ENCODE measurements at places on chromosomes 11 and 22.

GRCh38 chr11:22169833-22170232, 23.1 kb upstream of the ANO5 start:
- no peak for DNase-seq

DNA sequence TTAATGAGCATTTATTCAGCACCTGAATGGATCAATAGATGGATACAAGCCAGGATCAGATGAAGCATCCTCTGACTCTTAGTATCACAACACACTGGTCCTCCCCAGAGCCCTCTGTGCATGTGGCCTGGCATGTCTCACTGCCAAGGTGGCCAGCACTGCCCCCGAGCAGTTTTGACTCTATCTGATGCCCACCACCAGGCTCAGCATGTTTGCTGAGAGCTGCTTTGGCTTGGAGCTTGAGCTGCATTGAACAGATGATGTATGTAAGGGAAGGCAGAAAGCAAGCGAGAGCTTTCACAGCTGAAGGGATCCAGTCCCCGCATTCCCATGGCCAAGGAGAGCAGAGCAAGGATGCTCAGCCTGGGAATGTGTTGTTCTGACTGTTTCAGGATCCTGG, 320.3 kb downstream of the BUD13 start:
- no peak for DNase-seq

GRCh38 chr22:27151407-27151806, 494.0 kb downstream of the MIAT start:
- no peak for DNase-seq

- DNase-seq: no peak
These were observed 341.9 kb upstream of the B3GAT1 start for GRCh38 chr11:134753771-134754520.

GRCh38 chr22:47154621-47155081, 392.2 kb downstream of the TBC1D22A start:
- no peak for DNase-seq

- DNase-seq: no peak
These were observed 39.8 kb upstream of the TLCD5 start for GRCh38 chr11:120285256-120285655.

GRCh38 chr11:67055812-67056211, 835 bp upstream of the RHOD start:
- DNase-seq: peak; percentile 39

GRCh38 chr11:2673871-2674471, 25.8 kb downstream of the KCNQ1OT1 start:
- DNase-seq: no peak

- DNase-seq: no peak
These were observed 107.4 kb downstream of the RASSF10 start for GRCh38 chr11:13116491-13116890.

GRCh38 chr11:8034106-8034585, 46.9 kb upstream of the TUB start:
- no peak for DNase-seq

DNA sequence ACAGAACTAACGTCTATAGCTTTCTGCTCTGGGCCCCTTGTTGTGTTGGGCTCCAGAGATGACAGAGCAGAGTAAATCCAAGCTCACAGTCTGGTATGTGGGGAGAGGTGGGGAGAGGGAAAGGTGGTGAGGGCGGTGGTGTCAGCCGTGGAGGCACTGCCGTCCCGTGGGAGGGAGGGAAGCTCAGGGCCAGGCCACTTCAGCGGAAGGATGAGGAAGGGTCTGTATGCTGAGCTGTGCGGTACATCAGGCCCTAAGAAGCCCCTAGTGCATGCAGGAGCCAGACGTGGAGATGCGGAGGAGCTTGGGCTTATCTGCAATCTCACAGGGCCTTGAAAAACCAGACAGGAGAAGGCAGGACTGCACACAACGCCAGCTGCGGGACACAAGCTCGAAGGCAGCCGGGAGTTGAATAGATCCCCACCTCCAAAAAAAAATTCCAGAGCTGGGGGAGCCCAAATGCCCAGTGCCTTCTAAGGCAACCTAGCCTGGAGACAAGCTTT, 1.5 kb downstream of the KRTAP5-5 start:
- no peak for DNase-seq

DNA sequence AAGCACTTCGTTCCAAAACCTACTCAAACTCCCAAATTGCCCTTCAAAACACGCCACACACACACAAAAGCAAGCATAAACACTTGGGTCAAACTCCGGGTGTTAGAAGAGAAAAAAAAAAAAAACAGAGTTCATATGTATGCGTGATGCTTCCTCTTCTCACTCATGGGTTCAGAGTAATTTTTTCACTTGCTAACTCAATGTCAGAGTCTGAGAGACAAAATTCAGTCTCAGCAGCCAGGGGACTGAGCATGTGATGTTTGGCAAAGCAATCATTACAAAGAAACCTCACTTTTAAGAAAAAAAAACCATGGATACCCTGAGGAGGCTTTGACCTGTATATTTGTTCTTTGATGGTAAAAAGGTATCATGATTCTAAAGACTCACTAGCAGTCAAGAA, 461.7 kb downstream of the NTM start:
- no peak for DNase-seq

GRCh38 chr11:60996381-60997138, 25.1 kb downstream of the CD6 start:
- DNase-seq: no peak

GRCh38 chr11:122068837-122069236, 47.2 kb downstream of the BLID start:
- no peak for DNase-seq

DNA sequence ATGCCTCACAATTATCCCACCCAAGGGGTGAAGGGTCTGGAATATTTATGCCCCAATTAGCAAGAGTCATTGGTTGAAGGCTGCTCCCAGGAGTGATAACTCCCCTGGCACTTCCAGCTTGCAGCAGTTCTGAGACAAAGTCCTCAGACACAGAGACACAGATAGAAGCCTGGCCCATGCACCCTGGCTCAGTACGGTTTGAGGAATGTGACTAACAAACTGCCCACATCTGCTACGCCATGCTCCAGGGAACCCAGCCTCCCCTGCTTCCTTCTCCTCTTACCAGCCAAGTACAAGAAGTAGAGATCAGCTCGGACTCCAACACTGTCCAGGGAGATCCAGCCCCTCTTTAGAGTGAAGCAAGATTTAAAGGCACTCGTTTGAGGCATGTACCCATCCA, 48.5 kb upstream of the BMAL1 start:
- no peak for DNase-seq

DNA sequence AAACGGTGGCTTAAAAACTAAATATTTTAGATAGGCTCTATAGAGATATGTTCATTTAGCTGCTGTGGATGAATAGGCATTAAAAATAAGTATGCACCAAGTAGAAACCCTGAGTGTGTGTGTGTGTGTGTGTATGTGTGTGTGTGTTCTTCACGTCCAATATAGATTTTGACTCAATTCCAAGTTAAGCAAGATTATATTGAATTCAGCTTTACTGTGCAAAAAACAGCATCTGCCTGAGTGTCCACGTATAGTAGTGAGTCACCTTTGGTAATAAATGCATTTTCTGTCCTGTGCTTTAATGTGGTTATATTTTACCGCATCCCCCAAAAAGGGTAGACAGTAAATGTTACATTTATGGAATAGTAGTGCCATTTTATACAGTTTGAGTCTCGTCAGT, 71.2 kb downstream of the PDHX start:
- no peak for DNase-seq

DNA sequence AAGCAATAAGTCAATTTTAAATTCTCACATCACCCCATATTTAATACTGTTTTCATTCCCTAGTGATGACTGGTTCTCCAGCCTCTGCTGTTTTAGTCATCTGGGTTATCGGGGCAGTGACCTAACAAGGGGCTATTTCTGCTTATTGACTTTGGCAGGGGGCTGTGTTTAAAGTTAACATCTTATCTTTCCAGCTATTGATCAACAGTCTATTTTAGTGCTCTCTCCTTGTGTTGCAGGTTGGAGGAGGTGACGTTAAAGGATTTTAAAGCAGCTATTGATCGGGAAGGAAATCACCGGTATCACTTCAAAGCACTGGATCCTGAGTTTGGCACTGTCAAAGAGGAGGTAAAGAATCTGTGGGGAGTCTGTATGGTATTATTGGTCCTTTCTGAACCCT, 7.7 kb upstream of the DLAT start:
- DNase-seq: no peak

- no peak for DNase-seq
These were observed 321 bp downstream of the RHBDD3 start for GRCh38 chr22:29267462-29267857.

DNA sequence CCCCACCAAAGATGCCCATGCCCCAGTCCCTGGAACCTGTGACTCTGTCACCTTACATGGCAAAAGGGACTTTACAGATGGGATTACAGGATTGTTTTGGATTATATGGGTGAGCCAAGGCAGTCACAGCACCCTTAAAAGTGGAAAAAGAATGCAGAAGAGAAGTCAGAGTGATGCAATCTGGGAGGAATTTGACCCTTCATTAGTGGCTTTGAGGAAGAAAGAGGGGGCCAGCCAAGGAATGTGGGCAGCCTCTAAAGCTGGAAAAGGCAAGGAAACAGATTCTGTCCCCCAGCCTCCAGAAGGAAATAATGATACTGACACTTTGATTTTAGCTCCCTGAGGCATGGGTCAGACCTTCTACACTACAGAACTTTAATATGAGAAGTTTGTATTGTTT, 257.3 kb upstream of the ISX start:
- DNase-seq: no peak

GRCh38 chr22:41425660-41426365, 20.8 kb downstream of the TOB2 start:
- DNase-seq: no peak

DNA sequence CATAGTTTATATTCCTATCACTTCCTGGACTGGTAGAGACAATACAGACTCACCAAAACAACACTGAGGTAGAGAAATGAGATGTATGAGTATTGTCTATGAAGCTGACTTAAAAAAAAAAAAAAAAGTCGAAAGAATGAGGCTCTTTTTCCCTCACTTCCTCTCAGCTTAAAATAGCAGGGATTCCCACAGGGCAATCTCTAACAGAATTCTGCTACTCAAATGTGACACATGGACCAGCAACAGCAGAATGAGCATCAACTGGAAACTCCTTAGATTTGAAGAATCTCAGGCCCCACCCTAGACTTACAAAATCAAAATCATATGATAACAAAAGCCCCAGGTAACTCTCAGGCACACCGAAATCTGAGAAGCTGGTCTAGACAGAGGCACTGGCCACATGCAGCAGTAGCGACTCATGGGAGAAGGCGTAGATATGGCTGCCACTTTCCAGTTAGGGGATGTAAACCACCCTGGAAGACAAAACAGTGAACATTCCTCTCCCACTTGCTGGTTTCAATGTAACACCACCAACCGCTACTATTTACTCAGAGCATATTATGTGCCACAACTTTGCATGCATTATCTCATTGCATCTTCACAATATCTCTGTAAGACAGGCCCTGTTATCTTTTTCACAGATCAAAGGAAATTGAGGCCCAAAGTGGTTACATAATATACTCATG, 128.0 kb downstream of the RBFOX2 start:
- no peak for DNase-seq

GRCh38 chr11:56906683-56907148, 82.0 kb upstream of the OR5AK2 start:
- DNase-seq: no peak

All from stimulated activated CD4-positive, alpha-beta T cell treated with anti-CD3 and anti-CD28 coated beads, Interleukin-2, amount 100 ng/mL, for 4 hours (primary cell).